ENCODE measurements at places on chromosomes 4 and X.

GRCh38 chr4:75248770-75249407 is 265.3 kb downstream of the RCHY1 start:
- DNase-seq = no peak

- no peak for DNase-seq
Observed at GRCh38 chrX:147803948-147804347, 107.8 kb upstream of the FMR1 start.

DNA sequence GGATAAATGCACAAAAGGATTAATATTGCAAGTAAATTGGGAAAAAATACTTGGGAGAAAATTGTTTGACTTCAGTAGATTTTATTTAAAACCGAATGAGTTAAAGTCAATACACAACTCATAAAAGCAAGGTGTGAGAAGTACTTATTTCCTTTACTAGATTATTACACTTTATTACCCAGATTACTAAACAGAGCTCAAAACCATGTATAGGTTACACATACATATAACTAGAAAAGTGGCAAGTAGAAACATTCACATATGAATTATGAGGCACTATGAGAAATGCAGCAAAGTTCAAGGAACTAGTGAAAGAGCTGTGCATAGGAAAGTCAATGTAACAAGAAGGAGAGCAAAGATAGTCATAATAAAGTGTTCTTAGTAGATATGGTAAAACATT is 113.0 kb downstream of the CXXC4 start:
- DNase-seq = no peak

GRCh38 chrX:50801135-50801534 is 12.9 kb downstream of the SHROOM4 start:
- DNase-seq = no peak

- DNase-seq = no peak
Observed at GRCh38 chr4:187598196-187598595, 397.4 kb upstream of the ZFP42 start.

GRCh38 chrX:13257223-13258051 is 62.4 kb downstream of the ATXN3L start:
- DNase-seq = no peak

Measured in stimulated activated CD8-positive, alpha-beta memory T cell treated with anti-CD3 and anti-CD28 coated beads, Interleukin-15, amount 100 ng/mL, for 1 hour (primary cell).